ENCODE measurements at places on chromosomes 12 and 14.

DNA sequence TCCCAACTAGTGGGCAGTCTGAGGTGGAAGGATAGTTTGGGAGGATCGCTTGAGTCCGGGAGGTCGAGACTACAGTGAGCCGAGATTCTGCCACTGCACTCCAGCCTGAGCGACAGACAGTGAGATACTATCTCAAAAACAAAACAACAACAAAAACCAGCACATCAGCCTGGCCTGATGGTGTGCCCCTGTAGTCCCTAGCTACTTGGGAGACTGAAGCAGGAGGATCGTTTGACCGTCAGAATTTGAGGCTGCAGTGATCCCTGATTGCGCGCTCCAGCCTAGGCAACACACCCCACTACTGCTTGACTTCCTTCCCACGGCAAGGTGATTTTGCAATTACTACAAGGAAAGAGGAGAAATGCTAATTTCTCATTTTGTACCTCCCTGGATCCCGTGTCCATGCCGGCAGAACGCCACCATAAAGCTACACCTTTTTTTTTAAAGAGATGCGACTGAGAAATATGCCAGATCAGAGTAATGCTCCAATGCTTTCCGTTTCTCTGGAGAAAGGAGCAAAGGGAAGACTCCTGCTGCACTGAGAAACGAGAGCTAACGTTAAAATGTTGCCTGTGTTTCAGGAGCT is 672 bp upstream of the SCFD1 start:
- DNase-seq: no peak

GRCh38 chr12:130147875-130148596 is 14.2 kb upstream of the FZD10 start:
- DNase-seq: no peak

- DNase-seq: no peak
Observed at GRCh38 chr12:95319694-95320331, 102.2 kb downstream of the VEZT start.

- DNase-seq: no peak
Observed at GRCh38 chr12:29610473-29611170, 113.1 kb upstream of the OVCH1 start.

- DNase-seq: no peak
Observed at GRCh38 chr12:19150273-19150900, 20.9 kb downstream of the PLEKHA5 start.

- no peak for DNase-seq
Observed at GRCh38 chr12:129819391-129819790, 84.4 kb downstream of the TMEM132D start.

- DNase-seq: no peak
Observed at GRCh38 chr12:15936751-15937150, 25.6 kb downstream of the DERA start.

DNA sequence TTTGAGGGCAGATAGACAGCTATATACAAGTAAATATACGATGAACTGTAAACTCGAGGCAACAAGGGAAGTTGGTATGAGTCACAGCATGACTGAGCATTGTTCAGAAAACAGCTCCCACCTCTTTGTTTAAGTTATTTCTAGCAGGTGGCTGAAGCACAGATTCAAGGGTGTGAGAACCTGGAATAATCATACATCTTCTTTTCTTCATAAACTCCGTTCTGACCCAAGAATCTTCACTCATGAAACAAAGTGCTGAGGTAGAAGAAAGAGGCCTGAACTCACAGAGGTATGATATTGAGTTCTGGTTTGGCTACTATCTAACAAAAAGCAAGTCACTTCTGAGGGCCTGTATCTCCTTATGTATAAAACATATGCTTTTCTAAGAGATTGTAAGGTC is 364.1 kb upstream of the KITLG start:
- DNase-seq: no peak

DNA sequence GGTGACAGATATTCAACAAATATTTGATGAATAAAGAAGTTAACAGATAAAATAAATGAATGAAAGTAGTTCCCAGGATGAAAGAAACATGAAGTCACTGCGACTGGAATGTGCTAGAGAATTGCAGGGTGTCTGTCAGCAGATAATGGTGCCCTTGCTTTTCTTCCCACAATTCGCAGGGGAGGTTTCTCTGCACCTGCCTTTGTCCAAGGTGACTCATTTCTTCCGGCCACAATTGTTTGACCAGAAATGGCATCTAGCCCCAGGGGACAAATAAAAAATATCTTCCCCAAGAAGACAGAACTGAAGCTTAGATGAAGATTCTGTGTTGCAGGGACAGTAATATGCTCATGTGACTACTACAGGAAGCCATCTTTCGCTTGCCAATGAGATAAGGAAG is 316.1 kb upstream of the TBX3 start:
- no peak for DNase-seq

DNA sequence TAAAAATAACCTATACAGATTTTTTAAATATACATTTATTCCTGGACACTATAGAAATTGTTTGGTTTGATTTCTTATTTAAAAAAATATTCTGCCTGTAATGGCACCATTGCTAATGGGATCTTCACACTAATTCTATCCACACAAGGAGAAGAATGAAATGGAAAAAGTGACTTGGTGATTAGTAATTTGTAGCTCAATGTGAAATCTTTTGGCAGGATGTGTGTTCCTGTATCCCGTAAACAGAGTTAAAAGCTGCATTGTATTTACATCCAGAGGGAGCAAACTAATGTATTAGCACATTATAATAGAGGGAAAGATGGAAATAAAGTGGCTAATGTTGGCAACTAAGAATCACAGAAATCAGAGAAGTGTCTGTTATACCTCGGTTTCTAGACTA is 1455.3 kb upstream of the FLRT2 start:
- DNase-seq: no peak

- no peak for DNase-seq
Observed at GRCh38 chr12:89551747-89552146, 25.9 kb upstream of the POC1B start.

- no peak for DNase-seq
Observed at GRCh38 chr14:71193663-71194062, 286.4 kb downstream of the PCNX1 start.

GRCh38 chr14:64401949-64402348 is 13.8 kb downstream of the MTHFD1 start:
- DNase-seq: no peak

- peak; percentile 46 for DNase-seq
Observed at GRCh38 chr14:60965402-60965801, 15.5 kb downstream of the TRMT5 start.

DNA sequence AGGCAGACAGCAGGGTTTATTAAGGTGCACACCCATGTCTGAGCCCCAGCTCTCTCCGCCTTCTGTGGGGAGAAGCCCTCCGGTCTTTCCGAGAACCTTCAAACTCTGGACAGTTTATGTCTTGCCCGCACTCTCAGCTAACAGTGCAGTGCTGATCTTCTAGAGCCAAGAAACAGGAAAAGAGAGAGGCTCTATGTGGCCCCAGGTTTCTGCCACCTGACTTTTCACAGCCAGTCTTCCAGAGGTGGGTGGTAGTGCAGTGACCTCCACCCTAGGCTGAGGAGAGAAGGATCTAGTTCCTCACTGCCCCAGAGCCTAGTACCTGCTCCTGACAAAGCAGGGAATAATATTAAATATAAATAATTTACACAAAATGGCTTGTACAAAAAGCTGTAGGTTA is 4.0 kb upstream of the SLC22A17 start:
- no peak for DNase-seq

- no peak for DNase-seq
Observed at GRCh38 chr14:64826845-64827244, 52.9 kb downstream of the SPTB start.

- DNase-seq: no peak
Observed at GRCh38 chr12:28360253-28360652, 170.0 kb downstream of the CCDC91 start.

DNA sequence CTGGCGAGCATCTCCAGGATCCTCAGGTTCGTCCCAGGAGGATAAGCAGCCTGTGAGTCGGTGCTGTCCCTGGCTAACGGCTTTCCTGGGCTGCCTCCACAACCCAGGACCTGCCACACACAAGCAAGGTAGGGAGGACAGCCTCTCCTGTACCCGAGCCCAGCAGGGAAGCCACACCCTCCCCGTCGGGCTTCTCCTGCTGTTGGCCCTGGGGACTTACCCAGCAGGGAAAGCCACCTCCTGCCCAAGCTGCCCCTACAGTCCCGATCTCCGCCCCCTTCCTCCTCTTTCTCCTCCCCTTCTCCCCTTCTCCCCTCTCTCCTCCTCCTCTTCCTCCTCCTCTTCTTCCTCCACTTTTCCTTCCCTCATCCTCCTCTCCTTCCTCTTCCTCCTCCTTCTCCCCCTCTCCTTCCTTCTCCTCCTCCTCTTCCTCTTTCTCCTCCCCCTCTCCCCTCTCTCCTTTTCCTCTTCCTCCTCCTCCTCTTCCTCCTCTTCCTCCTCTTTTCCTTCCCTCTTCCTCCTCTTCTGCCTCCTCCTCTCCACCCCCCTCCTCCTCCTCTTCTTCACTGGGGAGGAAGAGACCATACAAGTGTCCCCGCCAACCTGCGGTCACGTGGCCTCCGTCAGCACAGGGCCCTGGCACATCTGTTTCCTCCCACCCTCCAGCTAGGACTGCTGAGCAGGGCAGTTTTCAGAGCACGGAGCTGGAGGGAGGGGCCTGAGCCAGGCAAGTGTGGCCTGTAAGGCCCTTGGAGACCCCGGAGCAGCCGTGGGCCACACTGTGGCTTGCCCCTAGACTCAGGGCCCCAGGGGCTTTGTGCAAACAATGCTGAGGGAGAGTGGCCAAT is 17.3 kb upstream of the RFLNA start:
- no peak for DNase-seq

DNA sequence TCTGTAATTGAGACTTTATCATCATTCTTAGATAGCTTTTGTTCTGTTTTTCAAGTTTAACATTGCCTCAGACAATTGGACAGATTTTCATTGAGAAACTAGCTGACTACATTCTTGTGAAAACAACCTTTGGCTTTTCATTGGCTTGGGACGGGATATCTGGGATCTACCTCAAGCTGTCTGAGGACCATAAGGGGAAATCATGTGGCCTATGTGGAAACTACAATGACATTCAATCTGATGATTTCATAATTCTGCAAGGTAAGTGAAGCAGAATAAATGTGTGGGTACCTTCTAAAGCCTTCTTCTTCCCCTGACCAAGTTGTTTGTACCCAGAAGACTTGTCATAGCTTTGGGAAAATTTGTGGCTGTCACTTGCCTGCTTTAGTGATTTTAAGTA is 133.5 kb downstream of the OTOGL start:
- no peak for DNase-seq

- no peak for DNase-seq
Observed at GRCh38 chr14:73047808-73048207, 10.5 kb upstream of the RBM25 start.

DNA sequence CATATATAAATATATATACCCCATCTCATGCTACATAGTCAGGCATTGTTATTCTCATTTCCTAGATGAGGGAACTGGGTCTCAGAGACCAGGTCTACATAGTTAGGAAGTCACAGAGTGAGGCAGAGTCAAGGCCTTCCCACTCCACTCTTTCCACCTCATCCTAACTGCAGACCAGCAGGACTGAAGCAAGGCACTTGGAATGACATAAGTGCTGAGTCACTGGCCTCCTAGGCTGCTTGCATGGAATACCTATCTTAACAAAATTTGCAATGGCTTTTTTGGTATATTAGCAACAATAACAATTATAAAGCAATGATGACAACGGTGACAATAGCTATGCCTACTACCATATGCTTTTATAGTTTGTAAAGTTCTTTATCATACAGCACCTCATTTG is 5.4 kb upstream of the ANO4 start:
- no peak for DNase-seq

DNA sequence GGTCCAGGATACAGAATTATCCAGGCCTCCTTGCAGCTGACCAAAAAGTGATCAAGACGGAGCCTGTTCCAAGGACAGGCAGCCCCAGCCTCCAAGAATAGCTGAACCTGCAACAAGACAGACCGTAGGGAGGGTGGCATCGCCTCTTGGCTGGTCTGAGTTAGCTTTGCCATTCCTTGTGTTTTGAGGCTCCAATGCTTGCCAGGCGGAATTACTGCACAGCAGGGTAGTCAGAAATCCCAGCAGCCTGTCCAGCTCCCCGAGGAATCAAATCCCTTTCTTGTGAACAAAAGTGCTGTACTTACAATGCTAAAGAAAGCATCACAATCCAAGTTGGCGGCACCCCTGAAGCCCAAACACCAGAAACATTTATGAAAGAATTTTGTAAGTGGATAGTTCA is 246.9 kb downstream of the TMEM132C start:
- no peak for DNase-seq

DNA sequence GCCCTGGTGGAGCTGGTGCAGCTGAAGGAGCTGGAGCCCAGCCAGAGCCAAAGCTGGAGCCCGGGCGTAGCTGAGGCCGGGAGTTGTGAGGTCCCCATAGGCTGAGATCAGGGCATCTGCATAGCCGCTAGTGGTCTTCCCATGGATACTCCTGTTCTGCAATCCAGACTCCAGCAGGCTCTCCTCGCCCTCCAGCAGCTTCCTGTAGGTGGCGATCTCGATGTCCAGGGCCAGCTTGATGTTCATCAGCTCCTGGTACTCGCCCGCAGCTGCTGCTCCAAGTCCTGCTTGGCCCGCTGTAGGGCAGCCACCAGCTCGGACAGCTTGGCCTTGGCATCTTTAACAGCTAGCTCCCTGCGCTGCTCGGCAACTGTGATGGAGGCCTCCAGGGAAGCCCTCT is 966.1 kb downstream of the FSCB start:
- DNase-seq: no peak

GRCh38 chr12:1919284-1919683 is 832 bp upstream of the CACNA2D4 start:
- no peak for DNase-seq

DNA sequence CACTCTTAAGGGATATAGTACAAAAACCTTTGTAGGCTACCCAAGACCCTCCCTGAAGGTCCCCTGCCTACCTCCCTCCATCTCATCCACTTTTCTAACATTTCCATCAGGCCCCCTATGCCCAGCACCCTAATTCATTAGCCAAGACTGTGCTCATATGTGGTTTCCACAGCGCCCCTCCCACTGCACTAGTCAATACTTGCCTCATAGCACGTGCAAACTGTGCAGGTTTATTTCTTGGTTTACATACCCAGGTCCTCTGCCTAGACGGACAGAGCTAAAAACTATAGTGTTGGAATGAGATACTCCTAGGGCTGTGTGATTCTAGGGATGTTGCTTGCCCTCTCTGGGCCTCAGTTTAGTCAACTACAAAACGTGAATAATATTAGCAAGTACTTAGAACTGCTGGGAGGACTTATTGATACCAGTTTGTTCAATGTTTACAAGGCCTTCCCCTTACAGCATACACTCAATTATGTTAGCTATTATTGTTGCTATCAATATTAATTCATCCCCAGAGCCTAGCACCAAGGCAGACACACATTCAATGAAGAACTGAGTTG is 50.4 kb downstream of the NUAK1 start:
- DNase-seq: no peak

All from AG09309 (cell line).